Stimulated activated CD4-positive, alpha-beta T cell treated with anti-CD3 and anti-CD28 coated beads, TNF-alpha, amount 100 ng/mL, for 24 hours (primary cell): ENCODE measurements at places on chromosomes 5 and 9.

- DNase-seq, result no peak
These were observed 2.8 kb downstream of the MAMDC4 start for GRCh38 chr9:136854842-136855460.

DNA sequence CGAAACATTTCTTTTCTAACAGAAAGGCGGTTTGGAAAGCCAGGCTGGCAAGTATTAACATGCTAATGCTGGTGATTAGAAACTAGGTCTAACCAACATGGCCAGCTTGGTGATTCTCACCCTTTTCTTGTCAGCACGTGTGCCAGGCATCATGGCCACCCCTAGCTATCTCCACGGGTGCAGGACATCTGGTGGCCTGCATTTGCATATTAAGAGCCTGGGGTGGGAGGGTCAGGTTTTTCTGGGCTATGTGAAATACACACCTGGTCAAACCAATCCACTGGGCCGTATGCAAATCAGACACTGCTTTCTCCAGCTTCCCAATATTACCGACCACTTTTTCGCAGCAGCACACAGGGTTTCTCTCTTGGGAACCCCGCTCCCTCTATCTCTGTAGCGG lies 612.1 kb downstream of the PTPRD start:
- DNase-seq, result no peak

GRCh38 chr9:87717456-87717855 lies 8.5 kb upstream of the CTSL start:
- no peak for DNase-seq

DNA sequence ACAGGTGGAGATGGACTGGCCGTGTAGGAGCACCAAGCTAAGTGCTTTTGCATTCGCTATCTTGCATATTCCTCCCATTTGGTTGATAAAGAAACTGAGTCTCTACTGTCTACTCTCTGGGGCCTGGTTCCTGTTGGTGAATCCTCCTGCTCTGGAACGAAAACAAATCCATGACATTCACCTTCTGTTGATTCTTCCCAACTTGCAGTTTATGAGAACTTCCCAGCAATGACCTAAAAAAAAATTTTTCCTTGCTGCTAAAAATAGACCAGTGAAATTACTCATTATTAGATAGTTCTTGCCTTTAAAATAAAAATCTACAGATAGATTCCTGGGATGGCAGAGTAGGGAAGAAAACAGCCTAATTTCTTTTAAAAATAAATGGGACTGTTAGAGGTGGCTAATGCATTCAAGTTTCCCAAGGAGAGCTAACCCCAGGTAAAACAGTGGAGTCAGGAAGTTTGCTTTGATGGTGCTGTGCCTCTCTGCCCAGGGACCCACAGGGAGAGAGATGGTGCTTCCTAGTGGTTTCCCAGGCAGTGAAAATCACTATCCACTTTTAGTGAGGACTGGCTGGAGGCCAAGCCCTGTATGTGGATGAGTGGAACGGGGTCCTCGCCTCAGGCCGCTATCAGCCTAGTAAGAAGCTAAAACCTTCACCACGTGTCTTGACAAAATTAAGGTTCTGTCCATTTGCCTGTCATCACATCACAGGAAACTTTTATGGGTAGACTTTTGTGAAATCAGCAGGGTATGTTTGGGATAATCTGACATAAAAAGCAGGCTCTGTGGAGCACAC lies 68.4 kb upstream of the NR3C1 start:
- DNase-seq, result no peak

GRCh38 chr9:105833271-105833975 lies 139.1 kb downstream of the TMEM38B start:
- no peak for DNase-seq

GRCh38 chr9:35783418-35783817 lies 8.0 kb upstream of the NPR2 start:
- DNase-seq, result no peak

GRCh38 chr9:84615544-84615943 lies 54.0 kb upstream of the NTRK2 start:
- DNase-seq, result no peak

GRCh38 chr9:20224756-20225155 lies 397.5 kb downstream of the MLLT3 start:
- DNase-seq, result no peak

GRCh38 chr5:169216866-169217265 lies 84.1 kb downstream of the SLIT3 start:
- no peak for DNase-seq

- no peak for DNase-seq
These were observed 53.3 kb upstream of the SMC5 start for GRCh38 chr9:70205366-70206020.

DNA sequence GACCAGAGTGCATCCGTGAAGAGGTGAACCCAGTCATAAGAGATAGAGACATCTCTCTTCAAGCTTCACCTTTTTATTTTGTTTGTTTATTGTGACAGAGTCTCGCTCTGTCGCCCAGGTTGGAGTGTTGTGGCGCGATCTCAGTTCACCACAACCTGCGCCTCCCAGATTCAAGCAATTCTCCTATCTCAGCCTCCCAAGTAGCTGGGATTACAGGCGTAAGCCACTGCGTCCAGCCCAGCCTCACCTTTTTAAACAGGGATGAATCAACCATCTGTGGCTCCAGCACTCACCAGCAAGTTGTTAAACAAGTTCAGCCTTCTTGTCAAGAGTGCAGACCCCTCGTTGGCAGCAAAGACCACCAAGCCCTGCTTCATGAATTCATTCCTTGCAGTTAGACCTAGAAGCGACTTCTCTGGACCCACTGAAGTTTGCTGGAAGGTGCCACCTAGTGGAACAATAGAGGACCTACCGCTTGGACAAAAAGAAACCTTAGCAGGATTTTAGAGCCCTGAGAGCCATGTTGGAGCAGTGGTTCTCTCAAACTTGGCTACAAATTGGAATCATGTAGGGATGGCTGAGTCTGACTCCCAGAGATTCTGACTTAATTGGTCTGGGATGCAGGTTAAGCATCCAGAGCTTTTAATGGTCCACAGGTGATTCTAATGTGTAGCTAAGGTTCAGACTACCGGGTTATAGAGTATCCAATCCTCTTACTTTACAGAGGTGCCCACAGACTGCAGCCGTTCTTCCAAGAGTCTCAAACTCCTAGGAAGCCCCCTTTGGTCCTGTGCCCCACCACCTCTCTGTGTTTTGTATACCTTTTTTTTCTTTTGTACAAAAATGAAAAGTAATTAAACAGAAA lies 10.5 kb upstream of the GALNT10 start:
- DNase-seq, result no peak

DNA sequence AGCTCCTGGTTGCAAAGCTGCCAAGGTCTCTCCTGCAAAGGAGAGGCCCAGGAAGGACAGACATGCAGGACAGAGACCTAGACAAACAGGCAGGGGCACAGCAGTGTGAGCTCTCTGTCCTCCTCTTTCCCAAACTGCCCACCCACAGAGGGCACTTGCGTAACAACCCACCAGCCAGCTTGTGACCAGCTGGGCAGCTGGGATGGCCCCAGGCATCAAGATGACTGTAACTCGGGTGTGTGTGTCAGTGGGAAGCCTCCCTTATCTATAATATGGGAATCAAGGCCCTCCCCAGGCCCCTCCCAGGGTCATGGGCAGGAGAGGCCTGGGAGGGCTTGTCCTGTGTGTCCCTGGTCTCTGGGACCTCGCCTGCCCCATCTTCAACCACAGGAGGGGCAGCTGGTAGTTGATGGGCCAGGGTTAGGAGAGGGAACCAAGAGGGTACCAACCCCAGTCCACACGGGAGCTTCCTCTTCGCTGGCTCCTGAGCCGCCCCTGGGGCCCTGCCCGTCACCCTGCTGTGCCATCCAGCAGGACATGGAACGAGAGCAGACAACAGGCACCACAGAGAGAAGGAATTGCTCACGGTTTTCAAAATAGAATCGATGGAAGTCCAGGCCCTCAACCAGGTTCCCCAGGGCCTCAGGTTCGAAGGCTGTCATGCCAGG lies 37.9 kb downstream of the SLC6A7 start:
- DNase-seq, result no peak

- no peak for DNase-seq
These were observed 610 bp downstream of the GFRA3 start for GRCh38 chr5:138273834-138274188.

- DNase-seq, result no peak
These were observed 472.0 kb upstream of the WWC1 start for GRCh38 chr5:167819406-167819805.

GRCh38 chr5:134547066-134547465 lies 21.6 kb downstream of the JADE2 start:
- DNase-seq, result no peak

GRCh38 chr5:73176250-73176649 lies 3.3 kb downstream of the TMEM174 start:
- no peak for DNase-seq

GRCh38 chr5:143739746-143740145 lies 72.2 kb upstream of the HMHB1 start:
- DNase-seq, result no peak

DNA sequence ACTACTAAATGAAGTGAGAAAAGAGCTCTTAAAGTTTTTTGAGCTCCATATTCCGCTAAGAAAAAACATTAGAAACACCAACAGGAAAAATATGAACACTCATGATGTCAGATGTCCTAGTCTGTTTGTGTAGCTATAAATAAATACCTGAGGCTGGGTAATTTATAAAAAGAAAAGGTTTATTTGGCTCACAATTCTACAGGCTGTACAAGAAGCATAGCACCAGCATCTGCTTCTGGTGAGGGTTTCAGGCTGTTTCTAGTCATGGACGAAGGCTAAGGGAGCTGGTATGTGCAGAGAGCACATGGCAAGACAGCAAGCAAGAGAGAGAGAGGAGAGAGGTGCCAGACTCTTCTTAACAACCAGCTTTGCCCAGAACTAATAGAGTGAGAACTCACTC lies 186.2 kb downstream of the PLK2 start:
- DNase-seq, result no peak

GRCh38 chr5:164472165-164472564 lies 966.7 kb downstream of the MAT2B start:
- no peak for DNase-seq

- DNase-seq, result no peak
These were observed 166.5 kb upstream of the IL12B start for GRCh38 chr5:159496773-159497172.

- no peak for DNase-seq
These were observed 362.7 kb downstream of the ZNF608 start for GRCh38 chr5:124383693-124384092.

- no peak for DNase-seq
These were observed 9.2 kb upstream of the PHYKPL start for GRCh38 chr5:178241688-178242231.

DNA sequence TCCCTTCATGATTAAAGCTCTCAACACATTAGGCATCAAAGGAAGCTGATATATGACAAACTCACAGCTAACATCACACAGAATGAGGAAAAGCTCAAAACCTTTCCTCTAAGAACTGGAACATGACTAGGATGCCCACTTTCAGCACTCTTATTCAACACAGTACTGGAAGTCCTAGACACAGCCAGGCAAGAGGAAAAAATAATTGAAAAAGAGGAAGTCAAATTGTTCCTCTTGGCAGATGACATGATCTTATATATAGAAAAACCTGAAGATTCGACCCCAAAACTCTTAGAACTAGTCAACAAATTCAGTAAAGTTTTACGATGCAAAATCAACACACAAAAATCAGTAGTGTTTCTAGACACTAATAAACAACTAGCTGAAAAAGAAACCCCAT lies 144.3 kb upstream of the NREP start:
- no peak for DNase-seq

DNA sequence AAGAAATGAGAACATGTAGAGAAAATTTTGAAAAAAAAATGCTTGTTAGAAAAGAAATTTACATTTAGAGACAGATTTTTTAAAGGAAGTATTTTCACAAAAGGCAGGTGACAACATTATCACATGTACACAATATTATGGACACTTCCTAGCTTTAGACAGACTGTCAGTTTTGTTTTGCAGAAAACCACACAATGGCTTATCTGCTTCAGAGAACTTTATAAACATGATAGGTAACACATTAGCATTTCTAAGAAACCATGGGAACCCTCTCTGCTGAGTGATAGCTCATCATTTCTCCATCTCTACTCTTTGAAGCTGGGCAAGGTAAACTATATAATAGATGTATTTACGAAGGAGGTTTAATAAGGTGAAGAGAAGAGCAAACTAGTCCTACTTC lies 25.6 kb downstream of the POU5F2 start:
- DNase-seq, result no peak

DNA sequence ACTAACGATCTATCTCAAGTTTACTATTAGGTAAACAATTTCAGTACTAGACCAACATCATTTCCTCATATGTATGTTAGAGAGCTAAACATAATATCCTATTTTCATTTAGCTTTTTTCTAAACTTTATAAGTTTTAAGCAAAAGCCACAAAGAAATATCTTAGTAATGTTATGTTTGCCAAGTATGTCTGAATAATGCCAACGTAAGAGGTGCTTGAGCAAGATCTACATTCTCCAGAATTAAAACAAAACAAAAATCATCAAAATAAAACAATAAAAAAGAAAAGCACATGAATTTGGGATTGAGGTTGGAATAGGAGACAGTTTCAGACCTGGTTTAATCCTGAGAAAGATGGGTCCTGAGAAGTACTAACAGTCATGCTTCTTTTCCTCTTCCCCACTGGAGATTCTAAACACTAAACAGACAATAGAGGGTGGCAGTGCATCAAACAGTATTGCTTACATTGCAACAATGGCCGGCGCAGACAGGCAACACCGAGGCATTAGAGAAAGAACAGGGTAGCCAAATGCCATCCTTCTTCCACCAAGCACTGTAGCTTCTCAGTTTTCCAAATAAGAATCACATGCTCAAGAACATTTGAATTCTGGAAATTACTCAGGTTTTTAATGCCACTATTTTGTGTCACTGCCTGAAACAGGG lies 33.6 kb downstream of the CSNK1A1 start:
- DNase-seq, result no peak

DNA sequence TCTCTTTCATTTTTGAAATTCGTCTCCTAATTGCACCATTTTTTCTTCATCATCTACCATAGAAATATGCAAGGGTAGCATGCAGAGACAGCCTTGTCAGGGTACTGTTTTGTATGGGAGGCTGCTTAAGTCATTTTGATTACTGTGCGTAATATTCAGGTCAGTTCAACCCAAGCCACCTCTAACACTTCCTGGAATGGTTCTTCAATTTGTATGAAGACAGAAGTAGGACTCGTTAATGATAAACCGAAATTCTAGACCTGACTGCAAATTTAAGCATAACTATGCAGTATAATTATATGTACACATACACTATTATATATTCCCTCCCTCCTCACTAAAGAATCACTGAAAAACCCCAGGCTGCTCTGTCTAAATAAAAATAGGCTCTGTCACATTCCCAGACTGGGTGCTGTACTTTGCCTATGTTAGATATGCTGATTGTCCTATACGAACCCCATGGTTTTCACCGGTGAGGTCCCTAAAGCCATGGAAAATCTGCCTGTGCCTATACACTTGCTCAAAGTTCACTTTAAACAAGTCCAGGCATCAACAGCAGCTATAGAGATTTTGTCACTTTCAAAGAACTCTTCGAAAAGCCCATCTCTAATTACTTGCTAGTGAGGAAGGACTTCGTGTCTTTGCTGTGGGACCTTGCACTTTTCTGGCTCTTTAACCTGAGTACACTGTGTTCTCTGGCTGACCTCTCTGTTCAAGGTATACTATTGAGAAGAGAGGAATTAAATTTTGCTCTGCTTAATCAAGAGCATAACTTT lies 352.1 kb upstream of the CD180 start:
- DNase-seq, result no peak
